Pancreas (tissue), 10 donors: ENCODE measurements at places on chromosomes 1 and 21. TPM values are rescaled to one million over a fixed set of nuclear protein-coding genes. Genes with fewer than 3 reads are reported as not detected.

SPOCD1 gene
- total RNA-seq = not detected

LYPLA2 gene
- total RNA-seq = 22.9 TPM

DNA sequence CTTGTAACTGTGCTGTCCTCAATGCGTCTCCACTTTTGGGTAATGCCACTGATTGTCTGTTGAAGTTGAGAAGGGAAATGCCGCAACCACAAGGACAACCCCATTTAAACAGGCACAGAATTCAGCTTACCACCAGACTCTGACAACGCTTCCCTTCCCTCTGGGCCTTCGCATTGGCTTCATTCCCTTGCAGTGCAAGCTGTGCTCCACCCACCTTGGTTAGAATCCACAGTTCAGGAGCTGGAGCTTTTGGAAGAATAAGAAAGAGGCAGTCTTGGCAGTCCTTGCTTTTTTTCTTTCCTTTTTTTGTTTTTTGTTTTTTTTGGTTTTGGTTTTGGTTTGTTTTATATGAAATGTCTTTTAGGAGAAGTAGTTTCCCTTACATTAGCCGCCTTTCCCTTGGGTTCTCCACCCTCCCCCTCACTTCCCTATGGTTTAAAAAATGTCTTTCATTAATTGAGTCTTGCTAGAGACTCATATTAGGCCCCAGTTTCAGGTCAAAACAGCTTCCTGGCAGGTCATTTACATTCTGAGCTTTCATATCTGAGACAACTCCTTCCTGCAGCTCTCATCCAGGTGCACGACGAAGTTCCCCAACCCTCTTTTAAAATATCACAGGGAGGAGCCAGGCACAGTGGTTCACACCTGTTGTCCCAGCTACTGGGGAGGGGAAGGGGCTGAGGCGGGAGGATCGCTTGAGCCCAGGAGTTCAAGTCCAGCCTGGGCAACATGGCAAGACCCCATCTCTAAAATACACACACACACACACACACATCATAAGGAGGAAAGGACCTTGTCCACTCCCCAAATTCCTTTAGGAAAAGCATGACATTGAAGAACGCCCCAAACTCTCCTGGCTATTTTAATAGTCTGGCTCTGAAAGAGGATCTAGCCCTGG is 20.7 kb upstream of the LAX1 start:
- no peak for DNase-seq
- H3K27me3 ChIP-seq = no peaks in the 10 kb centered on the region
- H3K4me1 ChIP-seq = no peaks in the 10 kb centered on the region
- no peaks in the 10 kb centered on the region for H3K36me3 ChIP-seq
- H3K27ac ChIP-seq = no peak overlapping the region
- no peak overlapping the region for H3K4me3 ChIP-seq

DNA sequence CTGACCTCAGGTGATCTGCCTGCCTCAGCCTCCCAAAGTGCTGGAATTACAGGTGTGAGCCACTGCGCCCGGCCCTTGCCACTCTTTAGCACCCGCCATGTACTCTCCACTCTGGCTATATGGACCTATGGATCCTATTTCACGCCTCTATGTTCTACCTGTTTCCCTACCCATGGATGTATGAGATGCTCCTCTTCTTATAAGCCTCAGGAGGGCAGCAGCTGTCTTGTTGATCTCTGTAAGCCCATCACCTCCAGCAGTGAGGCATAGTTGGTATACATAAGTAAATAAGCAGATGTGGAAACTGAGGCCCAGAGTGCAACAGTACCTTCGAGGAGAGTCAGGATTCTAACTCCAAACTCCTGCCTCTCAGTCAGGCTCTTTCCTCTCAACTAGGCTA is 24.7 kb upstream of the ARTN start:
- no peak overlapping the region for H3K4me3 ChIP-seq
- no peak overlapping the region for H3K27ac ChIP-seq

DNA sequence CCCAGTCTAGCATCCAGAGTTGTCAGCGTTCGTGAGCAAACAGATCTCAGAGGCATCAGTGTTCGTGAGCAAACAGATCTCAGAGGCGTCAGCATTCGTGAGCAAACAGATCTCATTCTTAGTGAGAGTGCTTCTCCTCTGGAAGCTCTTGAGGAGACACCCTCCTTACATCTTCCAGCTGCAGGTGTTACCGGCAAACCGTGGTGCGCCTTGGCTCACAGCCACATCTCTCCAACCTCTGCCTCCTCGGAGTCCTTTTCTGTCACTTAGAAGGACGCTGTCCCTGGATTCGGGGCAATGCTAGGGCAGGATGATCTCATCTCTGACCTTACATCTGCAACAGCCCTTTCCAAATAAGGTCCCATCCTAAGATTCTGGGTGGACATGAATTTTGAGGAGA is 14.6 kb upstream of the UMODL1 start:
- no peak overlapping the region for H3K27ac ChIP-seq
- no peak overlapping the region for H3K4me3 ChIP-seq
- no peaks in the 10 kb centered on the region for H3K36me3 ChIP-seq

GRCh38 chr1:240217403-240217802 is 125.7 kb downstream of the FMN2 start:
- DNase-seq = no peak
- no peak overlapping the region for H3K4me3 ChIP-seq
- no peaks in the 10 kb centered on the region for H3K36me3 ChIP-seq
- H3K27ac ChIP-seq = no peak overlapping the region
- no peaks in the 10 kb centered on the region for H3K27me3 ChIP-seq

DNA sequence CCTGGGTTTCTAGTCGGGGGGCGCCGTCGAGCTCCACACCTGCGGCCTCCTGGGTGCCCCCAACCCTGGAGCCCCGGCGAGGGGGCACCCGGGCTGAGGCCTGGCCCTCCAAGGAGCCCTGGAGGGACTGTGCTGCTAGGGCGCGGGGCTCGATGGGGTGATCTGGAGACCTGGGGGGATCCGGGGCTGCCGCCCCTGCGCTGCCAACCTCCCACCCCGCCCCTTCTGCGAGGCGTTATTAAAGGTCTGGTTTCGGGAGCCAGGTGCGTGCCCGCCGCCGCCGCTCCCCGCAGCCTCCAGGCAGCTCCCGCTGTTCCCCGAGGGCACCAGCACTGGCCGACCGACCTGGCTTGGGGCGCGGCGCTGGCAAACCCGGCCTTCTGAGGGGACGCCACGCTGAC is 746 bp upstream of the POFUT2 start:
- H3K36me3 ChIP-seq = no peaks in the 10 kb centered on the region
- H3K27me3 ChIP-seq = no peaks in the 10 kb centered on the region
- no peak for DNase-seq
- peak overlapping the region; percentile 69 for H3K4me3 ChIP-seq
- no peak overlapping the region for H3K27ac ChIP-seq
- peaks cover 9% of the 10 kb centered on the region for H3K4me1 ChIP-seq

DNA sequence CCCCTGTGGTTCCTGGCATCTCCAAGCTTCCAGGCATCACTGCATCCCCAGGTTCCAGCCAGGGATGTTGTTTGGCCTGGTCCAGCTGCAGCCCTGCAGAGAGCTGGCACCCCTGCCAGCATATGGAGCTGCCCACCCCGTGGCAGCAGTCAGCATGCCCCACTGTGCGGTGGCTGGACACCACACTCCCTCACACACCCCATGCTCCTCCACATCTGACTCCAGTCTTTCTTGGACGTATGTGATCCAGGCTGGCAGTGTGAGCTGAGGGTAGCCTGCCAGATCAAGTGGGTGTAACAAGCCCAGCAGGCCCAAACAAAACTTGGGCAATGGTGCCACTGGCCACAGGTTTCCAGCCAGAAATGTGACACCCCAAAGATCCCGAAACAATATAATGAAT is 620.4 kb downstream of the RWDD3 start:
- no peak overlapping the region for H3K4me3 ChIP-seq
- H3K4me1 ChIP-seq = no peaks in the 10 kb centered on the region
- H3K27me3 ChIP-seq = no peaks in the 10 kb centered on the region

DNA sequence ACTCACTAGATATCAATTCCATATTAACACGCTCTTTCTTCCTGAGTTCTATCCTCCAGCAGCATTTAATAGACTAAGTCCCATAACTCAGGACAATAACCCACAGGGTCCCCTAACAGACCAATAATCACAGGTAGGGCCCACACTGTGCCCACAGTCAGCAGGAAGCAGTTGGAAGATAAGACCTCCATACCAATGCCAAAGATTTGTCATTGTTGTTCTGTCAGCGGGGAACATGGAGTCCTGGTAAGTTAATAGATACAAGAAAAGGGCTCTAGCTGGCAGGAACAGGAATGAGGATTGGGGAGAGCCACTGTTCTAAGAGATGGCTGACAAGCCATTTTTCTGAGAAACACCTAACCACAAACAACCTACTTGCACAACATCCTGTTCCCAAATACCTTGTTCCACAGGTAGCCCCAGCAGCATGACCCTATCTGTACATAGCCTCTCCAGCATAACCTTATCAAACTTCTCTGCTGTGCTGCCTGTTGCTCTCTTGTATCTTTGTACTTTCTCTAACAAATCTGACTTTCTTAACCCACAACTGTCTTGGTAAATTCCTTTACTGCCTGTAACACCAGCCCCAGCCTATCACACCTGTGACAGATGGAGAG is 142.0 kb upstream of the KCNJ15 start:
- H3K4me3 ChIP-seq = no peak overlapping the region
- no peak overlapping the region for H3K27ac ChIP-seq
- DNase-seq = no peak
- no peaks in the 10 kb centered on the region for H3K4me1 ChIP-seq
